Activated T-helper 1 cell treated with Interleukin-2 at 50 U/mL for 16 hours (primary cell): ENCODE measurements at places on chromosomes 12 and 14.

DNA sequence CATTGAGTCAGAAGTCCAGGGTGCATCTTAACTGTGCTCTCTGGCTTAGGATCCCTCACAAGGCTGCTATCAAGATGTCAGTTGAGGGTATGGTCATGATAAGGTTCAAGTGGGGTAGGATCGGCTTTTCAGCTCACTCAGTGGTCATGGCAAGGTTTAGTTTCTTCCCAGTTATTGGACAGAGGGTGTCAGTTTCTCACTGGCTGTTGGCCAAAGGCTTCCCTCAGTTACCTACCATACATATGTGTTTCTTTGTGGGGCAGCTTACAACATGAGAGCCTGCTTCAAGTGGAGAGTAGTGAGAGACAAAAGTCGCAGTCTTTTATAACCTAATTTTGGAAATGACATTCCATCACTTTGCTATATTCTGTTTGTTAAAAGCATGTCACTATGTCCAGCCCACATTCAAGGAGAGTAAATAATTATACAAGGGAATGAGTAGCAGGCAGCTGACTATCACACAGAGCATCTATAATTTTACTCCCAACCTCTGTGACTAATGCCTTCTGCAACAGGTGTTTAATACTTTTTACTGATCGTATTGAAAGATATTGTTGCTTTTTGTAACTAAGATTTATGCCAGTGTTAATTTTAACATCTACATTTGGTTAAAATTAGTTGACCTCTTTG lies 572.8 kb upstream of the FBXO33 start:
- DNase-seq = no peak

- peak; percentile 83 for DNase-seq
Measured at GRCh38 chr12:71663561-71664410, at the start of the genes THAP2 and ZFC3H1. THAP2 (plus strand) TSS chr12:71664301; CDS start chr12:71664510, 209 bp downstream. ZFC3H1 (minus strand) TSS chr12:71663848; CDS start chr12:71663610, 238 bp downstream.

- DNase-seq = no peak
Measured at GRCh38 chr14:32378284-32378683, 49.2 kb downstream of the AKAP6 start.

GRCh38 chr12:389142-390096 lies at the start of gene KDM5A:
KDM5A (minus strand) TSS chr12:389320; CDS start chr12:389091, 229 bp downstream.
- DNase-seq = peak; percentile 86

GRCh38 chr12:75476071-75476470 lies 4.5 kb upstream of the GLIPR1 start:
- DNase-seq = no peak

- no peak for DNase-seq
Measured at GRCh38 chr12:51941011-51941581, 10.4 kb upstream of the ACVR1B start.

GRCh38 chr14:39398382-39398781 lies 33.9 kb downstream of the FBXO33 start:
- DNase-seq = no peak

DNA sequence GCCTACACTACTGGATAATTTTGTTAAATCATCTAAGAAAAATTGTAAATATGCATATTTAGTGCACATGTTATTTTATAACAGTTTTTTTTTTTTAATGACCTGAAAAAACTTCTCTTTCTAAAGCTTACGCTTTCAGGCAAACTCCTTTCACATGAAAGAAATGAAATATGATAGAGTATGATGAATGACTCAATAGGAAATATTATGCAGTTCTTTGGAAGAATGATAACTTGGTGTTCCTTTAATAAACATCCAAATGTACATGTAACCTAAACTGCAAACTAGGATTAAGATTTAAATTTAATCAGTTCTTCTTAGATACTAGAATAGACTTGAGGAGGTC lies 136.6 kb downstream of the FGD4 start:
- DNase-seq = no peak

GRCh38 chr12:16602412-16602811 lies 3.5 kb downstream of the LMO3 start:
- no peak for DNase-seq

- DNase-seq = no peak
Measured at GRCh38 chr12:128790653-128791373, 32.9 kb downstream of the SLC15A4 start.

- DNase-seq = no peak
Measured at GRCh38 chr12:48000878-48001504, 3.3 kb downstream of the COL2A1 start.

DNA sequence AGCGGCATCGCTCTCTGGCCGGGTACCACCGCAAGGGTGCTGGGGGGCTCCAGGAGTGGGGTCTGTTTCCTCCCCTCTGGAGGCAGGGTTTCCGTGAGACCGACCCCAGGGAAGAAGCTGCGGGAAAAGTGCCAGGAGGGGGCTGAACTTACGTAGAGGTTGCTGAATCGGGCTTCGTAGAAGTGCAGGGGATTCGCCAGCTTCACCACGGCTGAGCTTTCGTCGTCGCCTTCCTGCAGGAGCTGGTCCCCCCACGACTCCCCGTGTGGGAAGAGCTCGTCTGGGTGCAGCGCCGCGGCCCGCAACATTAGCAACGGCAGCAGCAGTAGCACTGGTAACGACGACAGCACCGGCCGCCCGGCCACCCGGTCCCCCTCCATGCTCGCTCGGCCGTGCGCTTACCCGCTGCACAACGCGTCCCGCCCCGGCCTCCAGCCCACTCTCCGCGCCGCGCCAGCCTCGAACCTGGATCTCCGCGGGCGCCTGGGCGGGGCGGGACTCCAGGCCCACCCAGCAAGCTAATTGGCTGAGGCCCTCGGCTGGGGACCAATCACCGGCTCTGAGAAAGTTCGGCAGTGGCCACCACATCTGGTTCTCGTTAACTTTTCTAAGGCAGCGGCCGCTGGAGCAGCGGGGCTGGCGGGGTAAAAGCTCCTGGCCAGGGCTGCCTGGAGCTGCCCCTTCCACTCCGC lies at the start of gene NID2:
NID2 (minus strand) TSS at position 445 of the 692 bp plus-strand sequence; CDS start at position 380, 65 bp downstream.
- no peak for DNase-seq

DNA sequence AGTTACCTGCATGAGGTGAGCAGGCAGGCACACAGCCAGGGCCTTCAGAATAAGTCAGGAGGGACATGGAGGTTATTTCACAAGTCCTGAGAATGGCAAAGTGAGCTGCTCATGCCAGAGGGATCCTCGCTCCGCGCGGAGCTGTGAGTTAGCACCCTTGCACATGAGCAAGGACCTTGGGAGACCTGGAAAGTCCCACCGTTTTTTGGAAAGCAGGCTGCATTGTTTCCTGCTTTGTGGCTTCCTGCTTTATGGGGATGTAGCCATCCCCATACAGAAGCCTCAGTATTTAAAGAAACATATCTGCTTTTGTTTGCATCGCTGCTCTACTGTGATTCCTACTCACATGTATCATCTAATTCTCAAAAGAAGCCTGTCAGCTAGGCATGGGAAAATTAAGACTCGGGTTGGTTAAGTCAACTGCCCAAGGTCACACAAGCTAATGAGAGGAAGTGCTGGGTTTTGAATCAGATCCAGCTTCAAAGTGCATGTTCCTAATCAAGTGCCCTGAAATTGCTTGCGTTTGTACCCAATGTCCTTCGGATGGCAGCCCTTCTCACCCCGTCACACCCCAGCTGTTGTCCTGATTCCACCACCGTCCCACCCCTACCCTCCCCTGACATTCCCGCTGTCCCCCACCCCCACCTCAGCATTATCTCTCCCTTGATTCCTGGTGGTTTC lies 106.2 kb downstream of the CRACR2A start:
- DNase-seq = no peak

- no peak for DNase-seq
Measured at GRCh38 chr12:46460682-46461210, 88.2 kb upstream of the SLC38A2 start.

GRCh38 chr12:118980407-118981014 lies 830 bp upstream of the SRRM4 start:
- no peak for DNase-seq

- no peak for DNase-seq
Measured at GRCh38 chr12:79435742-79436141, 255.0 kb downstream of the PAWR start.

- no peak for DNase-seq
Measured at GRCh38 chr12:131030472-131031328, 77.0 kb downstream of the ADGRD1 start.

GRCh38 chr12:5612556-5613410 lies 180.9 kb downstream of the NTF3 start:
- DNase-seq = no peak

DNA sequence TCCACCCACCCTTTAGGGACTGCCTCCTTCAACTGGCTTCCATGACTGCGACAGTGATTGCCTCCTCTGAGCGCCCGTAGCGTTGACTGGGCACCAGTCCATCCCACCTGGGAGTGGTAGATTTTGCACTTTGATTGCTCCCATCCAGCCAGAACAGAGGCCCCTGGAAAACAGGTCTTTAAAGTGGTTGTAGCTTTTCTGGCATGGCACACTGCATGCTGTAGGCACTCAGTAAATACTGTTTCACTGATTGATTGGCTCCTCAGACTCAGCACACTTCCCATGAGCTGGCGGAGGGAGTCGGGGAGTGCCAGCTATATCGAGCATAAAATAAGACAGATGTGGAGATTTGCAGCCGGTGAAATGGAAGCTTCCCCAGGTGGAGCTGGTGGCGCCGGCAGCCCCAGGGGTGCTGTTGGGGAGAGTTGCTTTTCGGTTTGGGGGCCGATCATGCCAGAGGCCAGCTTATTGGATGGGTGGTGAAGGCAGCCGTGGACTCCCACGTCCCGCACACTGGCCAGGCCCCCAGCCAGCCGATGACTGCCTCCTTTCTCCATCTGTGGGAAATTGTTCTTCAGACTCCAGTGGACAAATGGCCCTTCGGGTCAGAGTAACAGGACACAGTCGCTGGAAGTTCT lies 200.2 kb downstream of the TSPAN9 start:
- DNase-seq = no peak

- no peak for DNase-seq
Measured at GRCh38 chr12:124655048-124655697, 87.8 kb upstream of the NCOR2 start.

- DNase-seq = no peak
Measured at GRCh38 chr12:121172145-121172544, 37.8 kb upstream of the P2RX4 start.

- no peak for DNase-seq
Measured at GRCh38 chr14:70707138-70708038, 65.7 kb downstream of the TTC9 start.

GRCh38 chr14:73817020-73817655 lies 34.5 kb upstream of the PTGR2 start:
- no peak for DNase-seq

- no peak for DNase-seq
Measured at GRCh38 chr12:26125400-26126339, 833 bp upstream of the BHLHE41 start.

GRCh38 chr12:68175557-68176061 lies 16.1 kb upstream of the IFNG start:
- peak; percentile 24 for DNase-seq

DNA sequence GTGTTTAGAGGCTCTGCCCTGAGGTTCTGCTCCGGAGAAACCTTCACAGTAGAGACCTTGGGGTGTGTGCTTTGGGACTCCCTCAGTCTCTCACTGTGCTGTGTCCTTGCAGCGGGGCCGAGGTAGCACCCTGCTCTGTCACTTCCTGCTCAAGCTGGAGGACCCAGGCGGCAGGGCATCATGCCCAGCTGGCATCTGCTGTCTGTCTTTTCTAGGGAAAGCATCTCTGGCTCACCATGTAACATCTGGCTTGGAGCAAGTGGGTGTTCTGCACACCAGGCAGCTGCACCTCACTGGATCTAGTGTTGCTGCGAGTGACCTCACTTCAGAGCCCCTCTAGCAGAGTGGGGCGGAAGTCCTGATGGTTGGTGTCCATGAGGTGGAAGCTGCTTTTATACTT lies 124.5 kb downstream of the ESRRB start:
- no peak for DNase-seq

- no peak for DNase-seq
Measured at GRCh38 chr12:82383930-82384552, 25.7 kb downstream of the METTL25 start.

DNA sequence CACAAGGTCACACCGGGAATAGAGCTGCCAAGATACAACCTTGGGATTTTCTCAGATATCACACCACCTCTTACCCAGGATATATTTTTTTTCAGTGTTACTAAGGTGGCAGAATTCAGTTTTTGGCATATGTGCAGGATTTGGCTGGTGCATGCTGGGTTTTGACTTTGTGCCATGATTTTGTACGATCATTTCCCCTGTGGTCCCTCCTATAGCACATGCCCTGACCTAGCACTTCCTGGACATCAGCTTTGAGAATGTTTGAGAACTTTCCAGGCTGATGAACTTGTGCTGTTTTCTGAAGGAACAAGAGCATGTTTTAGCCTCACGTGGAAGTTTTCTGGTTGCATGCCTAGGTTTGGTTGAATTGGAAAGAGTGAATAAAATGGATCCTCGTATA lies 11.0 kb upstream of the TBPL2 start:
- DNase-seq = no peak

DNA sequence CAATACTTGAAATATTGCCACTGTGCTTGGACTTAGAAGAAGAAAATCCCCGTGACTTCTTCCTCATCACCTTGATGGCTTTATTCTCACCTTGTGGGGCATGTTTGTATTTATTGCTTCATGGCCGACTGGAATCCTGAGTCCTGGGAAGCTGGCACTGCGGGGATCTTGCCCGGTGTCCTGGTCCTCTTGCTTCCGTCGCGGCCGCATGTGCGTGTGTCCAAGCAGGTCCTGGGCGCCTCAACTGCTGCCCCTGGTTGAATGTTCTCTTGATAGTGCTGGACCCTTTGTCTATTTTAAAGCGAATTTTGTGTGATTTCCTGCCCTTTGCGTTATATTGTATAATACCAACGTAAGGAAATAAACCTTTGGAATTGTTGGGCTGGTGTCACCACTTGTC lies 6.3 kb upstream of the PUS1 start:
- no peak for DNase-seq

GRCh38 chr12:29799591-29799990 lies 15.8 kb upstream of the TMTC1 start:
- DNase-seq = no peak

GRCh38 chr14:48398675-48399282 lies 723.4 kb upstream of the MDGA2 start:
- no peak for DNase-seq

- no peak for DNase-seq
Measured at GRCh38 chr14:67313153-67313552, 46.5 kb downstream of the ATP6V1D start.

GRCh38 chr14:79702197-79702596 lies 509.1 kb downstream of the DIO2 start:
- no peak for DNase-seq

DNA sequence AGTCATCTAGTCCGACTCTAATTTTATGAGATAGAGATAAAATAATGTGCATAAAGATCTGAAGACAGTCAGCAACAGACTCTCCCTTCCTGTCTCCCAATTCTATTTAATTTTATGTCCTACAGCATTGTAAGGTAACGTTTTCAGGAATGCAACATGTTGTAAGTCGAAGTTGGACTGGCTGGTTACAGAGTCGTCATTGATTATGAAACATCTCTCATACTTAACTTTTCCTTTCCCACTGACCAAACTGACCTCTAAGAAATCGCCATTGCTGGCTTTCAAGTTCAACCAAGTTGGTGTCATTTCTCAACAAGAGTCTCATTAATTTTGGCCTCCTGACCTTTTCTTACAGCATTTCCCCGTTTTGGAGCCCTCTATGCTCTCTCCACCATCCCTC lies 4.9 kb upstream of the RIC8B start:
- DNase-seq = no peak

GRCh38 chr12:6868211-6869048 lies 1.1 kb downstream of the TPI1 start:
- no peak for DNase-seq
